Stimulated activated CD4-positive, alpha-beta T cell treated with anti-CD3 and anti-CD28 coated beads, Interleukin-12 subunit alpha, Interleukin-12 subunit beta, amount 100 ng/mL, for 4 hours (primary cell): ENCODE measurements at places on chromosomes 2 and 18.
A peak's percentile ranks its signal among the peaks of the same experiment; 100 is the strongest.

DNA sequence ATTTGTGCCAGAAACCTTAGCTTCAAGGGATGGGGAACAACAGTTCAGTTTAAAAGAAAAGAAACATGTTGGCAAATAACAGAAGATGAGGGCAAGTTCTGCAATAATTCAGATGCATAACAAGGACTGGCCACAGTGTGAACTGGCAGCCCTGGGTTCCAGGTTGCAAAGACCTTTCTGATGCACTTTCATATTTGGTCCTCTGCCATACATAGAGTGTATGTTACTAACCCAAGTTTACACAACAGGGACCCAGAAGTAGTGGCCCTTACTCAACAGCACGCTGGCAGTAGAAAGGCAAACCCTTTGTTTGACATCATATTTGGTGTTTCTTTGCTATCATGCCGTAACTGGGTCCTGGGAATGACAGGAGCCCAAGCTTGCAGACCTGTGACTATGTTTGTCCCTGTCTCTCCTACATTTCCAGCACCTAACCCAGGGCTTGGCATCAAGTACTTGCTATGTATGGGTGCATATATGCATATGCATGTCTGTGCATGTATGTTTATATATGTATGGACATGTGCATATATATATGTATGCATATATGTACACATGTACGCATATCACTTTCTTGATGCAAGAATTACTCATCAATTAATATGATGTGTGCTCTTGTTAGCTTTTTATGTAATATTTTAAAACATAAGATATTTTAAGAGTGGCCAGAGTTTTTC, 94.3 kb downstream of the MBP start:
- DNase-seq: no peak

DNA sequence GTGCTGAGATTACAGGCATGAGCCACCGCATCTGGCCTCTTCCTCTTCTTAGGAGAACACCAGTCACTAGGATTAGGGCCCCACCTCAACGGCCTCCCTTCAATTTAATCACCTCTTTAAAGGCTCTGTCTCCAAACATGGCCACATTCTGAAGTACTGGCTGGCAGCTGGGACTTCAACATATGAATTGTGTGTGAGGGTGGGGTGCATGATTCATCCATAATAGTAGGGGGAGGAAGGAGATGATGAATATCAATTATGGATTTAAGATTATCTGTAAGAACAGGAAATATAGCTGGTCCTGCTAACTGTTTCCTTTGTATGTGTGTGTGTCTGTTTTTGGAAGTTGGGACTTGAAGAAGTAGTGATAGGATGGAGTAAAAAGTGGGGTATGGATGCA, 14.7 kb upstream of the EPG5 start:
- DNase-seq: no peak

DNA sequence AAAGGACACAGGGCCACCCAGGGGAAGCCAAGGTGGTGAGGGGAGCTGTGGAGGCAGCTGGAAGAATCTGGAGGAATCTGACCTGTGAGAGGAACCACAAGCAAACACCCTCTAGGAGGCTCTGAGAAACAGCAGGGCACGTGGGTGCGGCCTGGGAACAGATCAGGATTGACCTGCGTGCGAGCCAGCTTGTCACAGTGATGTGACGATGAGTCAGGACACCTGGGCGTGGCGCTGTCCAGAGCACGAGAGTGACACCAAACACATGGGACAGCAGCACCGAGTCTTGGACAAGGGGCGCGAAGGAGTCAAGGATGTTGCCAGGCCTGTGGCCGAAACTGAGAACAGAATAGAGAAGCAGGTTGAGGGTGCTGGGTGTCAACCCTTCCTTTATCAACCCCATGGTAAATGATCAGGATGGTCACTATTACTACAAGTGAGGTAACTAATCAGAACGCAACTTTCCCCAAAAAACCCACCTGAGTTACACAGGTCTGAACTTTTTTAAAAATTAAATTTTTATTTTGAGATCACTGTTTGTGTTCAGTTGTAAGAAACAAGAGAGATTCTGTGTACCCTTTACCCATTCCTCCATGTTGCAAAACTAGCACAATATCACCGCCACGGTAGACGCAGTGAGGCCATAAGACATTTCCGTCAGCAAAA, 637 bp upstream of the SFT2D3 start:
- DNase-seq: no peak

GRCh38 chr2:84788498-84788897, 92.4 kb downstream of the TRABD2A start:
- DNase-seq: no peak

DNA sequence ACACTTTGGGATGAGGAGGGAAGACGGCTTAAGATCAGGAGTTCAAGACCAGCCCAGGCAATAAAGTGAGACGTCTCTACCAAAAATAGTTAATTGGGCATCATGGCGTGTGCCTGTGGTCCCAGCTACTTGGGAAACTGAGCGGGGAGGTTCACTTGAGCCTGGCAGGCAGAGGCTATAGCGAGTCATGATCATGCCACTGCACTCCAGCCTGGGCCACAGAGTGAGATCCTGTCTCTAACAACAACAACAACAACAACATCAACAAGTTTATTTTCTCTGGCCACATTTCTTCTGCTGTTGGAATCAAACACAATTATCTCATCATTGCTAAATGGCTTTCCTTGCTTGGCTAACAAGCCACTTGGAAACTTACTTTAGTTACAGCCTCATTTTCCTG, 13.4 kb downstream of the NIFK start:
- DNase-seq: no peak

DNA sequence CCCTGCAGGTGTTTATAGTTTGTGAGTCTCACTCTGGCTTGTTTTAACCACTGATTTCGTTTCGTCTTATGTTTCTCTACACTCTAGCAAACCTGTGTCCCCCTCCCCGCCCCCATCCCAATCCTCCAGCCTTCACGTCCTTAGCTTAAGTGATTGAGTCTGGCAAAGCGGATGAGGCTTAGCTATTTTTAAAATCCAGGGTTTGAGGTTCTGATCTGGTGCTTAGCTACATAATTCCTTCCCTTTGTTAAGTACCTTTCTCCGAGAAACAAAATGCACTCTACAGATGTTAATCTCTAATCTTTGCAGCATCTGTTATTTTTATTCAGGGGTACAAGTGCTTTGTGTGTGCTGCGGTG, 7.8 kb downstream of the AGAP1 start:
- DNase-seq: no peak

- no peak for DNase-seq
Observed at GRCh38 chr2:132730611-132731010, 60.6 kb upstream of the LYPD1 start.

DNA sequence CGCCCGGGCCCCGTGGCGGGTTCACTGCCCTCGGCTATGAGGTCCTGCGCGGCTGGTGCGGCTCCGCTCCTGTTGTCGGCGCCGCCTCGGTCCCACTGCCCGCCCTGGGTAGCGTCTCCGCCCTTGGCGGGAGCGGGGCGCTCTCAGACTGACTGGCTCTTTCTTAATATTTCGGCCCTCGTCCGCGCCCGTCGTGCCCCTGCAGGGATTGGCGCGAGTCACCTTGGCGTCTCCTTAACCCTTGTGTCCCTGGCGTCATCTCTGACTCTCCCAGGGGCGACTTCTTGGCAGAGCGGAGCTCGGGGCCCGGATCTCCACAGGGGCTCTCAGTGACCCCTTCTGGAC, 1.3 kb downstream of the PTMA start:
- peak; percentile 48 for DNase-seq

DNA sequence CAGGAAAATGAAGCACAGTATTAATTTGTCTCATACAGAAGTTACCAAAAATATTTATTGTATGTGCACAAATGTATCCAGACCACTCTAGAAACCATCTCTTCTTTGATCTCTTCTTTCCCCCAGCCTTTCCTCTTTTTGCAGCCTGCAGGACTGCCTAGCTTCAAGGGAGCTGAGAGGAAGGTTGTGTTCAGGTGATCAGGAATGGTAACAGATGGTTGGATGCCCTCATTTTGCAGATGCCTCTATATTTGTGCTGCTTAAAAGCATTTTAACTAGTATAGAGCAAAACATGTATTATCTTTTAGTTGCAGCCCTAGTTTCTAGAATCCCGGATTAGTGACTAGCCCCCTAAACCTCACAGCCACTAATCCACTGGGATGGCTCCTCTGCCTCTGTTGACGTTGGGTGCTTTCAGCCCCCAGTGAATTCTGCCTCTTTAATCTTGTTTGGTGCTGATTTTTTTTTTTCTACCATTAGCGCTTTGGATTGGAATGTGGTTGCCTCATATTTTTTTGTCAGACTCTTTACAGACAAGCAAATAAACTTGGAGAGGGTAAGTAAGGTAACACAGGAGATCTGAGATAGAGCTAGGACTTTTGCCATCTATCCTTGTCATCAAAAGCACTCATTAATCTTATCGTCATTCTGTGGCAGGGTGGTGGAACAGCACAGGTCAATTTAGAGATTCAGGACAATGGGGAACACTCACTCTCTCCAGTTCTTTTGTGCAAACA, 103.8 kb upstream of the NDUFV2 start:
- DNase-seq: no peak

DNA sequence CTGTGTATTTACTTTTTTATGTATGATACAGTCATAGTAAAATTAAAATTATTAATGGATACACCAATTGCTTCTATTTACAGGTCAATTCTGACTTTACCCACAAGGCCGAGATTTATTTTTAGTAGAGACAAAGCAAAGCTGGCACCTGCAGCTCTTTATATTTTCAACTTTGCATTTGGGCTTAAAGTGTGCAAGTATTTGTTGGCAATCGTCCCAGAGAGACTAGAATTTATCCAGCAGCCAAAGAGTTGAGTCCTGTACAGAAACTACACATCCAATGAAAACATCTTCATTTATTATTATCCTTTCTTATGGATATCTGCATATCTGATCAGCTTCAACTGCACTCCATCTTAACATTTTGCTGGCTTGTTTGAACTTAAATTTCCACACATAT, 485.6 kb downstream of the SOX11 start:
- DNase-seq: no peak

DNA sequence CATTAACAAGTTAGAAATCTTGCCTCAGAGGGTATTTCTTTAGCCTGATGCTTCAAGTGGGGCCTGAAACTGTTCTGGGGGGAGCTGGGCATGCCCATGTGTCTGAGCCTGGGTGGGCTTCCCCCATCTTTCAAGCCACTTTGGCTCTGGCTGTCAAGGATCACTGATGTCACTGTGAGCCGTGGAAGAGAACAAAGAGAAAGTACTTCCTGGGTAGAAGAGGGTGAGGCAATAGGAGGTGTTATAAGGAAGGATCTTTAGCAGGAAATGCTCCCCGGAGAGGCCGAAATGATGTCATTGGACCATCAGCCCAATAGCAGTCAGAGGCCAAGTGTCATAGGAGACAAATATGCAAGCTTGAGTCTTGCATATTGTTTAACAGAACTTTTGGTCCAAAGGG, 228.4 kb upstream of the MEX3C start:
- no peak for DNase-seq

DNA sequence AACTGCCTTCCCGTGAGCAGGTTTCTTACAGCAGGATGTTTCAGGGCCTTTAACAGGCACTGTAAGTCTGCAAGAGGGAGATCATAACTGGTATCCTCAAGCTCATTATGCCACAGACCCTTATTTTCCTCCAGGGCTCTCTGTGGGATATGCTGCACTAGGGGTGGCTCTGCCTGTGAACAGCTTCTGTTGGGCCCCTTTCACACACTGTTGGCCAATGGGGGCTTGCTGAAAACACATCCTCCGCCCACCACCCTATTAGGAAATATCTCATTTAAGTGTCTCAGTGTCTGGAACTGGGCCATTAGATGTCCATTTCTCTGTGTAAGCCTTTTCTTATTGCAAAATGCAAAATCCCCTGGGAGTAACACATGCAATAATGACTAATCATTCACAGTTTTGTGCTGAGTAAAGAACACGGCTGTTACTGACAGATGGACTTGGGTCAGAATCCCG, 414.3 kb upstream of the HS6ST1 start:
- no peak for DNase-seq

DNA sequence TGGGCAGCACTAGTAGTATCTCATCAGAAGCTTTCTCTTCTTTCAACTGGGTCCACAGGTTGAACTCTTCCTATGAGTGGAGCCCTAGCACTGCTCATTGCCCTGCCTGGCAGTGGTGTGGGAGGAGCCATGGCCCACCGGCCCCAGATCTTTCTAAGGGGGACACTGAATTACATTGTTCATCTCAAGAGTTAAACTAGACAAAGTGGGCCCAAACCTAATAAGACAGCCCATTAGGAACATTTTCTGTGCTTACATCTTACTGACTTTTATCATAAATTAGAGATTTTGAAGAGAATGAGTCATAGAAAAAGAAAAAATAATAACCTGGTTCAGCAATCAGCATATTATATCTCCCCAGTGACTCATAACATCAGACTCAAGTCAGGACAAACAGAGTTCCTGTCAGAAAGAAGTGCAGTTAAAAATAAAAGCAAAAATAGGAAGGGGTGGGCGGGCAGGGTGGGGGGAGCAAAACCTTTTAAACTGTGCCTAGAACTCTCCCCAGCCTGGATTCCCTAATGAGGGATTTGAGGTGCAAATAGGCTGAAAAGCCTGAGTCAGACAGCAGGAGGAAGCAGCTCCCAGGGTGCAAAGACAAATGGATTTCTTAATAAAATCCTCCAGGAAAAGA, 161.6 kb upstream of the TRIB2 start:
- DNase-seq: peak; percentile 30

DNA sequence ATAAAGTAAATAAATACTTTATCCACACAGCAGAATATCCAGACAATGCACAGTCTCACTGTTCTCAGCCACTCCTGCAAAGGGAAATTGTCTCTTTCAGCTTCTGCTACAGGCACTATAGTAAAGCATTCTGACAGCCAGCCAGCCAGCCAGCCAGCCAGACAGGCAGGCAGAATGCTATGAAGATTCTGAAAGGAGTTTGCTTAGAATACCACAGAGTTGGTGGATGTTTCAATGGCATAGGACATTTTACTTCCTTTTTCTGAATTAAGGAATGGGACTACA, 116.1 kb upstream of the CYP26B1 start:
- DNase-seq: no peak

- DNase-seq: no peak
Observed at GRCh38 chr2:229783108-229783721, 68.9 kb upstream of the DNER start.

DNA sequence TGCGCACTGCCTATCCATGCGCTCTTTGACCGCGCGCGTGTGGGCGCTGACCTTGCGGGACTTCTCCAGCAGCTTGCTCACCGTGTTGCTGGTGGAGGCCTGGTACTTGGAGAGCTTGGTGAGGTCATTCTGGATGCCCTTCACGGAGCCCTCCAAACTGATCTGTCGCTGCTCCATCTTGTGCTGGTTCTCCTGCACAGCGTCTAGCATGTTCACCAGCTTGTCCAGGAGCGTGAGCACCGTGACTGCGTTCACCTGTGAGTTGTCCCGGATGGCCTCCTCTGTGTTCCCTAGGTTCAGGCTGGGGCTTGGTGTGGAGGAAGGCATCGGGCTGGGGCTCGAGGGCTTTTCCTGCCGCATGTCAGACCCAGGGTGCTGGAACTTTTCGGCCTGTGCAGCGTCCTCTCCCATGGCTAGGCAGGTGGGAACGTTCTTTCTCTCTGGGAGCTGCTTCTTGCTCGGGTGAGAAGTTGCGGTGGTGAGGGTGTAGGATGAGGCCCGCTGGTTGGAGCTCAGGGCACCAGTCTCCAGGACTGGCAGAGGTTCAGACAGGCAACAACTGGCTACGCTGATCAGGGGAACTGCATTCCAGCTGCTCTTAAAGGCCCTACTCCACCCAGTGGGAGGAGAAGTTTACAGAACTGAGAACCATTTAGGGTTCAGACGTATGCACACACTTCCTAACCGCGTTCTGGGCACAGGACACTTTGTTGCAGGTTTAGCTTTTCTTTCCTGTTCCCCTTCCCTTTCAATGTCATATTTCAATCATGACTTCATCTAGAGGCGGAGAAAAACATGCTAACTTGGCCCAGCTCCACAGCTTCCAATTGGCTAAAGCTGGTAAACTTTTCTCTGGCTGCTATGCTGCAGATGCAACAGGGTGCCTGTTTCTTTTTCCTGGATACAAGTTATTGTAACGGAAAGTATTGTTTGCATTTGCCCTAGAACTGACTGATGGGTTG, at the start of gene CAVIN2:
Gene CAVIN2, minus strand, starts transcription at position 574 of the 962 bp plus-strand sequence. Its CDS starts 163 bp downstream, at position 411.
- DNase-seq: no peak
